Stimulated activated CD8-positive, alpha-beta memory T cell treated with anti-CD3 and anti-CD28 coated beads, Interleukin-15, amount 100 ng/mL, for 48 hours (primary cell): ENCODE measurements at places on chromosomes 5 and 9.

DNA sequence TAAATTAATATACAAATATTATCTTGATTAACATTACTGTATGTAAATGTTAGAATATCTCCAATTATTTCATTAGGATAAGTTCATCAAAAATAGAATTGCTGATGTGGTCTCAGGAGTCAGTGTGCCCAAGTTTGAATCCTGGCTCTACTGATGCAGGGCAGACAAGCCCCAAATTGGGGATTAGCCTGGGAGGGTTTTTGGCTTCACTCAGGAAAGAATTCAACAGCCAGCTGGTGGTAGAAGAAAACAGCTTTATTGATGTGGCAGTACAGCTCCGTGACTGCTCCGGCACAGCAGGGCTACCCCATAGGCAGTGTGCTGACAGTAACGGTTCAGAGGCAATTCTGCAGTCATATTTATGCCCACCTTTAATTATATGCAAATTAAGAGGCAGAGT lies 32.5 kb downstream of the COL27A1 start:
- no peak for DNase-seq

DNA sequence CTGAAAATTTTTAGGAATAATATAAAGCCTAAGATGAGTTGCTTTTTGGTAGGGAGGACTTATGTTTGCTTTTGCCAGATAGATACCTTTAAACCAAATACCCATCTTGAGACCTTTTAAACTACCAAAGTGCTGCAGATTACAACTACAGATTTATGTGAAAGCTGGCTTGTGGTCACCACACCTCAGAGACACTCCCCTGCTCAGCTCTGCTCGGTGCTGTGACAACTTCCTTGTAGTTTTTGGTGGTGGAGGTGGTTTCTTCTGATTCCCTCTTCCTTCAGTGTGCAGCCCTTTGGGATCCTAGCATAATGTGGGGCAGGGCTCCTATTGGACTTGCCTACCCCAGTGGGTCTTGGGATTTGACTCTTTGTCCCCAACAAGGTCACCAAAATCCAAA lies 29.2 kb downstream of the GARNL3 start:
- no peak for DNase-seq

- no peak for DNase-seq
These were observed 44.6 kb upstream of the BASP1 start for GRCh38 chr5:17172791-17173190.

GRCh38 chr9:112248722-112249121 lies 73.6 kb upstream of the SUSD1 start:
- DNase-seq = no peak

DNA sequence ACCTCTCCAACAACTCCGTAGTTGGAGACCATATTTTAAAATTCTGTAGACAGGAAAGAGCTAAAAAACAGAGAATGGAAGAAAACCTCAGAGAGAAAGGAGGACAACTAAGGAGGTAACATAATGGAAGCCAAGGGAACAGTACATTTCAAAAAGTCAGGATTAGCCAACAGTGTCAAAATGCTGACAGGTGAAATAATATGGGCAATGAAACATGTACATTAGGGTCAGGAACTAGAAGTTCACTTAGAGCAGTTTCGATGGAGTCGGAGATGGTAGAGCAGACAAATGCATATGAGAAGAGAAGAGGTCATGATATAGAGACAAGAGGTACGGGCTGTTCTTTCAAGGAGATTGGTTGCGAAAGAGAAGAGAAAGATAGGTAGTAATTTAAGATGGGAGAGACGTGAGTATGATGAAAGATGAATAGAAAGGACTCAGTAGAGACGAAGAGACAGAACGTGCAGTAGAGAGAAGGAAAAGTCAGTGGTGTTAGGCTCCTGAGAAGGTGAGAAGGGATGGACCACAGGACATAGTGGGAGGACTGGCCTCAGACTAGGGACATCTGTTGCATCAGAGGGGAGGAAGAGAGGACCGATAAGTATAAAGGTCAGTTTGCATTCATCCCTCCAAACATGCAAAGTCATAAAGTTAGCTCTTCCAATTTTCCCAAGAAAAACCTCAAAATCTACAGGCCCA lies 25.6 kb downstream of the NRG2 start:
- no peak for DNase-seq

GRCh38 chr9:15670894-15671293 lies 118.1 kb downstream of the CCDC171 start:
- no peak for DNase-seq

DNA sequence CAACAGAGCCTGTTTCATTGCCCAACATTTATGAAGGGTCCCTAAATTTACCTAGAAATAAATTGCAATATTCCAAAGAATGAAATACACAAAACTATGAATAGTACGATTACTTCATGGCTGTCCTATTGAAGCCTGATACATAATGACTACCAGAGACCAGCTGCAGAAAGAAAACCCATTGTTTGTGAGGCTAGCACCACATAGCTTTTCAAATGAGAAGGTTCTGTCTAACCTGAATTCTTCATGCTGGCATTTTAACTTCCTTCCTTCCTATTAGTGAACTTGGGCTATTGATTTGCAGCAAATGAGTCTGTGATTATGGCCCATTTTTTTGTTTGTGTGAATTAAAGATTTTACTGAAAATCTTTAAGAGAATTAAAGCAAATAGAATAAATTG lies 47.3 kb downstream of the MEGF10 start:
- no peak for DNase-seq

DNA sequence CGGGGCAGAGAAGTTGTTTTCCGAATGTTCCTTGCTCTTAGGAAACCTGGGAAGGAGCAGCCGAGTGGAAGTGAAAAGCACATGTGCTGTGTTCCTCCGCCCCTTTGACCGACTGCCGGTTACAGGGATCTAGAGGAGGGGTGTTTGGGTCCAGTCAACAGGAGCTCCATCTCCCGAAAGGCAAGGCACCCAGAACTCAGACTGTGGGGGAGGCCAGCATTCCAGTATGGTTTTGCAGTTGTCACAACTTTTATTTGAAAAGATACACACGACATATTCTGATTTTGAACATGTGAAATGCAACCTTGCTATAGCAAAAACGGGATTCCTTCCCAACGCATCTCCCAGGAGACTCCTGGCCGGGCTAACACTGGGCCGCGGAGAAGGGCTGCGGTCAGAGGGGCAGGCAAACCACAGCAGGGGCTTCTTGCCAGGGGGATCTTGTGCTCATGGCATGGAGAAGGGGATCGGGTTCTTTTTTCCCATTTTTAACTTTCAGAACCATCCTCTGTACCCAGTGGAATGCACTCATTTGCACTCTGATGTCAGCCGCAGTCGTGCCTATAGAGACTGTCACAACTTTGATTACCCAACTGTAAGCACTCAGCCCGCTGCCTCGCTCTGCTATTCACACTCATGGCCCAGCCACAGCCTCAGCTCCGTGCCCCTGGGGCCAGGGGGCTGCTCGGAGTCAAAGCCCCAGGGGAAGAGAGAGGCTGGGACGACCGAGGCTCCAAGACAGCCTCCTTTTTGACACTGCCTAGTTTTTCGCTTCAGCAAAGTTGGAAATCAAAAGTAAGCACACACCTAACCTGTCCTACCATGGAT lies 3.9 kb downstream of the QRFP start:
- DNase-seq = no peak

GRCh38 chr5:59785676-59786333 lies 107.7 kb downstream of the PDE4D start:
- no peak for DNase-seq

DNA sequence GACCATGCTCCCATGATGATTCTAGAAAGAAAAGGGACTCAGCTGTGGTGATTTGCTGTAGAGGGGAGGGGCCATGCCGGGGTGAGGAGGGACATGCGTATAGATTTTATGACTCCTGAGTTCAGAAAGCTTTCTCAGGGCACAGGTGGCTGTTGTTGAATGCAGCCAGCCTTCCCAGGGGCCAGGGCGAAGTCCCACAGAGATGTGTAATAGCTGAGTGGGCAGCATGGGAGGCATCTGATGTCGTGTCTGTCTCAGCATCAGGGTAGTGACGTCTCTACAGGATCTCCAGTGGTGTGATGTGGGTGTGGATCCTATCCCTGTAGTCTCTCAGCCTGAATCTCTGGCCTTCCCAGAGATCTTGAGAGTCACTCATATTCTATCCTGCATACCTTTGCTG lies 7.8 kb upstream of the BOD1 start:
- no peak for DNase-seq

GRCh38 chr9:74672237-74672636 lies 175.1 kb downstream of the RORB start:
- no peak for DNase-seq

DNA sequence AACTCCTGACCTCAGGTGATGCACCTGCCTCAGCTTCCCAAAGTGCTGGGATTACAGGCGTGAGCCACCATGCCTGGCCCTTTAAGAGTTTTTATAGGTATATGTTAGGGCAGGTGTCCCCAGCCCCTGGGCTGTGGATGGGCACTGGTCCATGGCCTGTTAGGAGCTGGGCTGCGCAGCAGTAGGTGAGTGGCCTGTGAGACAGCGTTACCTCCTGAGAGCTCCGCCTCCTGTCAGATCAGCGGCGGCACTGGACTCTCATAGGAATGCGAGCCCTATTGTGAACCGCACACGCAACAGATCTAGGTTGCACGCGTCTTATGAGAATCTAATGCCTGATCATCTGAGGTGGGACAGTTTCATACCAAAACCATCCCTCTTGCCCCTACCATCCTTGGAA lies 173.4 kb downstream of the GOLPH3 start:
- DNase-seq = no peak

DNA sequence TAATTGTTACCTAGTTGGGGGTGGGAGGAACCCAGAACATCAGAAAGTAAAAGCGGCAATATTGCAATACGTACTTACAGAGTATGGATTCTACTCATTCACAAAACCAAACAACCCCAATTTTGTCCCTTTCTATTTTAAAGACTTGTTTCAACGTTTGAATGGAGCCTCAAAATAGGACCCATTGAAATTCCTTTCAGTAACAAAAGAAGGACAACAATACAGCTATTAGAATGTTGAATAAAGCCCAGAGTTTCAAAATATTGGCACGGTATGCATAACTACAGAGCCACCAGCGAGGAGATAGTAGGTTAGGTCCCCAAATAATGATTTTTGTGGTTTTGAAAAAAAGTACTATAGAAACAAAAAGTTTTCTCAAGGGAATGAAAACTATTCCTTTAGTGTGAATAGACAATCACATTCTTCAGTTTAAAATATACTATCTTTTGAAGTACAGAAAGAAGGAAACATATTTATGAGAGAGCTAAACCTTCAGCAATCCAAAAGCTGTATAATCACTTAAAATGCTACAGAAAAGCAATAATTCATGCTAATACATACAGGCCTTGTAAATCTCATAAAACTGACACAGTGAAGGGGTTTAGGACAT lies 235.5 kb downstream of the RFX3 start:
- no peak for DNase-seq

GRCh38 chr9:87792831-87793288 lies 66.9 kb downstream of the CTSL start:
- DNase-seq = peak; percentile 43

GRCh38 chr9:22141908-22142307 lies 132.8 kb upstream of the CDKN2B start:
- no peak for DNase-seq

DNA sequence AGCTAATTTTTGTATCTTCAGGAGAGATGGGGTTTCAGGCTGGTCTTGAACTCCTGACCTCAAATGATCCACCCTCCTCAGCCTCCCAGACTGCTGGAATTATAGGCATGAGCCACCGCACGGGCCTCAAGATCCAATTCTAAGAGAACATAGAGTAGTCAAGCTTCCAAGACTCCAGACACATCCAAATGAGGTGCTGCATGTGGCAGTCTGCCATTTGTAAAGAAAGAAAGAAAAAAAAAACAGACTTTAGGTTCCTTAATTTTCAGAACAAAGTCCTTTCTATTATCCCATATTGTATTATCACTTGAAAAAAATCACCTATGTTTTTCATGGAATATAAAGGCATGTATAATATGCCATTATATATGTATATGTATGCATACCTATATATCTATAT lies 2104.5 kb downstream of the MAT2B start:
- DNase-seq = no peak

- DNase-seq = no peak
These were observed 92.7 kb upstream of the SAP30L start for GRCh38 chr5:154352960-154353548.

DNA sequence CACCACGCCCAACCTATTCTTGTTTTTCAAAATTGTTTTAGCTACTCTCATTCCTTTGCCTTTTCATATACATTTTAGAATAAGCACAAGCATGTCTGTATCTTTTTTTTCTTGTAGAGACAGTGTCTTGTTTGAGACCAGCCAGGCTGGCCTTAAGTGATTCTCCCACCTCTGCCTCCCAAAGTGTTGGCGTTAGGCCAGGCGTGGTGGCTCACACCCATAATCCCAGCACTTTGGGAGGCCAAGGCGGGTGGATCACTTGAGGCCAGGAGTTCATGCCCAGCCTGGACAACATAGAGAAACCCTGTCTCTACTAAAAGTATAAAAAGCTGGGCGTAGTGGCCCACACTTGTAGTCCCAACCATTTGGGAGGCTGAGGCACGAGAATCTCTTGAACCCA lies 13.1 kb downstream of the RNF44 start:
- DNase-seq = no peak

- DNase-seq = no peak
These were observed 167.4 kb downstream of the TMEM167A start for GRCh38 chr5:82909771-82910170.

DNA sequence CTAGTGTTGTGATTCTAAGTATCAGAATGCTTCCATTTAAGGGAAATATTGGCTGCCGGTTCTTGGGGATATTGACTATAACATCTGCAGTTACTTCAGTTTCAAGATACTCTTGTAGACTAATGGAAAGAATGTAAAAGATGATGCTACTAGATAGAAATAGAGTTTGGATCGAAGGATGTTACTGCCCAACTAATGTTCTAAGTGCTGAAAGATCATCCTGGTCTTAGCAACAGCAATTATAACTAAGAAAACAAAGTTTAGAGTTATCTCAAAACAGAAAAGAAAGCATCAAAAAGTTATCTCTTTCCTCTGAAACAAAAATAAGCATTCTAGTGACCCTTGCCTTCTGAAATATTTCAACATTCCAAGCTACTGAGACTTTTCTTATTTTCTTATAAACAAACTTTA lies 49.9 kb downstream of the ITGA1 start:
- no peak for DNase-seq
